ENCODE measurements at places on chromosomes 2 and 18. TPM values are rescaled to one million over a fixed set of nuclear protein-coding genes. Genes with fewer than 3 reads are reported as not detected.
A peak's percentile ranks its signal among the peaks of the same experiment; 100 is the strongest.

- H3K27ac ChIP-seq: no peak overlapping the region
- no peaks in the 10 kb centered on the region for H3K36me3 ChIP-seq
- peaks cover 4% of the 10 kb centered on the region for H3K4me1 ChIP-seq
- H3K4me3 ChIP-seq: no peak overlapping the region
Measured at GRCh38 chr2:8006626-8007025, 675.2 kb upstream of the ID2 start.

GRCh38 chr2:7906431-7906830 lies 775.4 kb upstream of the ID2 start:
- H3K27ac ChIP-seq: no peak overlapping the region
- no peaks in the 10 kb centered on the region for H3K36me3 ChIP-seq
- H3K4me3 ChIP-seq: no peak overlapping the region
- DNase-seq: no peak
- no peaks in the 10 kb centered on the region for H3K4me1 ChIP-seq

CROCC2 gene
- not detected for total RNA-seq

GAL3ST2 gene
- 0.65 TPM for total RNA-seq

- no peak overlapping the region for H3K4me3 ChIP-seq
- H3K27ac ChIP-seq: no peak overlapping the region
- no peaks in the 10 kb centered on the region for H3K36me3 ChIP-seq
Measured at GRCh38 chr2:38113051-38113450, 37.1 kb upstream of the CYP1B1 start.

- H3K27me3 ChIP-seq: peaks cover 13% of the 10 kb centered on the region
- DNase-seq: no peak
- H3K27ac ChIP-seq: no peak overlapping the region
- H3K4me1 ChIP-seq: peaks cover 13% of the 10 kb centered on the region
Measured at GRCh38 chr2:74552914-74553811, 579 bp downstream of the LOXL3 start.

AKAIN1 gene
- total RNA-seq: not detected

DNA sequence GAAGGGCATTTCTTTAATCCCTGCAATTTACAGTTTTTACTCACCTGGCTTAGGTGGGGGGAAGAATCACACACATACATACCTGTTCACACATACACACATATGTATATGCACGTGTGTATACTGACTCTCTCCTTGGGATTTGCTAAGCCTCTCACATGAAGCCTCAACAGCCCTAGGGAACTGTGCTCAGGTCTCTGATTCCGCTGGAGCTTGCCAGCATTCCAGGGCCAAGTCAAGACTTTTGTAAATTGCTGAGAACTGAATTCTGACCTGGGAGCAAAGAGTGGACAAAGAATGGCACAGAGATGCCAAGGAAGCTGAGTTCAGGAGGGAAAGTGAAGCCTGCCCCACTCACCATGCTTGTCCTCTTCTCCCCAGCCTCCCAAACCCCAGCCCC lies 177.3 kb downstream of the TMEM247 start:
- H3K27me3 ChIP-seq: peaks cover 4% of the 10 kb centered on the region
- no peak overlapping the region for H3K4me3 ChIP-seq
- no peak for DNase-seq
- H3K4me1 ChIP-seq: no peaks in the 10 kb centered on the region
- no peaks in the 10 kb centered on the region for H3K36me3 ChIP-seq

- H3K4me3 ChIP-seq: no peak overlapping the region
- DNase-seq: no peak
- peaks cover 50% of the 10 kb centered on the region for H3K36me3 ChIP-seq
- no peaks in the 10 kb centered on the region for H3K27me3 ChIP-seq
- H3K27ac ChIP-seq: no peak overlapping the region
Measured at GRCh38 chr2:232794981-232795380, 18.6 kb upstream of the KCNJ13 start.

SIGLEC15 gene
- total RNA-seq: not detected

KCNG3 gene
- total RNA-seq: not detected

GRCh38 chr18:70068981-70069380 lies 121.3 kb upstream of the CD226 start:
- no peak overlapping the region for H3K4me3 ChIP-seq
- no peaks in the 10 kb centered on the region for H3K27me3 ChIP-seq

DNA sequence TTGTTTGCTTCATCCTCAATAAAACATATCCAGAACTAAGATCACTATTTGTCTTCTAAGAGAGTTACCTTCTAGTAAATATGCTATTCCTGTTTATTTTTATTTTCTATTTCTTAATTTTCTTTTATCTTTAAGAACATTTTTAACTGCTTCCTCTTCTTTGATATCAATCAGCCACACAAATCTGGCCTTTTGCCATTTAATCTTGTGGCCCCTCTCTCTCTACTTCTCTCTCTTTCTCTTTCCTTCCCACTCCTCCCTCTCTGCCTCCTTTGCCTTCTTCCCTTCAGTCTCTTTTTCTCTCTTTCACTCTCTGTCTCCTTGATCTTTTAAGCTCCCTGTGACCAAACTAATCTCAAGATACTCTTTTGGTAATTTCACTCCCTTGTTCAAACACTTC lies 108.4 kb downstream of the GRB14 start:
- no peaks in the 10 kb centered on the region for H3K27me3 ChIP-seq
- no peaks in the 10 kb centered on the region for H3K4me1 ChIP-seq
- no peak overlapping the region for H3K27ac ChIP-seq
- DNase-seq: no peak
- H3K36me3 ChIP-seq: no peaks in the 10 kb centered on the region
- H3K4me3 ChIP-seq: no peak overlapping the region

GRCh38 chr2:199979832-199980628 lies 24.6 kb downstream of the MAIP1 start:
- H3K4me1 ChIP-seq: peaks cover 23% of the 10 kb centered on the region
- H3K27me3 ChIP-seq: no peaks in the 10 kb centered on the region
- no peak overlapping the region for H3K4me3 ChIP-seq
- no peak overlapping the region for H3K27ac ChIP-seq
- DNase-seq: peak; percentile 88

DNA sequence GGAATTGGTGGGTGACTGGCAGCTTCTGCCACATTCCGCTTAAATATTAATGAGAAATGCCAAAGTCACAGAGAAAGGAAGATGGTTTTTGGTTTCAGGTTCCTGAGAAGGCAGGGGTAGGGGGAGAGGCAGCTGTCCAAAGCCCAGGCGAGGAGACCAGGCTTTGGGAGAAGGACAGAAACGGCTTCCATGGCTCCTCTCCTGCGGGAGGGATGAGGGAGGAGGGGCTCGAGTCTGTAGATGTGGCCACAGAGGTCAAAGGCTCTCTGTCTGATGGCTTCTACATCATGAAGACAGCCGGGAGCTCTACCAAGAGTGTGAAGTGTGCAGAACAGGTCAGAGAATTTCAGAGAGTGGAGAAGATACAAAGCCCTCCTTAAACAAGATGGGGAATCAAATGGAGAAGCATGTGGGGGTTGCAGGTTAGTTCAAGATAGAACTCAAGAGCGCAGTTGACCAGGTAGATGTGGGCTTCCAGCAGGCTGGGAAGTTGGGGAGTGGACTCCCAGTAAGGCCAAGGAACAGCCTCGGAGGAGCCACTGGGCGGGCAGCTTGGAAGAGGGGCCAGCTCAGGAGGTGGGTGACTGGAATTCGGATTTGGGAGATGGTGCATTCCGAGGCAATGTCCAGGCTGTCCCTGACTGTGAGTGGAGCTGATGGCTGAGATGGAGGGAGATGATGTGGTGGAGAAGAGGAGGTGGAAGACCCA lies 23.8 kb upstream of the HPCAL1 start:
- no peak overlapping the region for H3K4me3 ChIP-seq
- H3K36me3 ChIP-seq: no peaks in the 10 kb centered on the region
- no peak overlapping the region for H3K27ac ChIP-seq
- H3K4me1 ChIP-seq: peaks cover 22% of the 10 kb centered on the region

TUBA4B gene
- total RNA-seq: not detected

MFSD2B gene
- total RNA-seq: not detected

- peaks cover 5% of the 10 kb centered on the region for H3K27me3 ChIP-seq
- H3K4me3 ChIP-seq: no peak overlapping the region
- H3K4me1 ChIP-seq: peaks cover 43% of the 10 kb centered on the region
- H3K27ac ChIP-seq: no peak overlapping the region
- peak; percentile 32 for DNase-seq
- H3K36me3 ChIP-seq: no peaks in the 10 kb centered on the region
Measured at GRCh38 chr2:37892436-37893114, 32.5 kb upstream of the RMDN2 start.

FAM110C gene
- total RNA-seq: 3.1 TPM

DNA sequence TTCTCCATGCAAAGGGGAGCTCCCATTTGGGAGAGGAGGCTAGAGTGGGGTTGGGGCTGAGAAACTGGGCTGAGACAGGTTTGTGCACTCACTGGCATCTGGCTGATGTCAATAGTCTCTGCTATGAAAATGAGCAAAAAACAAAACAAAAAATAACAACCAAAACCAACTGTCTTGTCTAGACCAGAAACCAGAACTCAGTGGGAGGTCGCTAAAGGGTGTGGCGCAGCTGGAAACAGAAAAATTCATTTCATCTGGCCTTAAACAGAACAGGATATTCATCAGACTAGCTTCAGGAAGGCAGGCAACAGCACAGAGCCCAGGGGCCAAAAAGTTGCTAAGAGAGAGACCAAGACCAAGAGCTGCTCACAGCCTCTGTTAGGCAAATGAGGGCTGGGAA lies 126.1 kb downstream of the THNSL2 start:
- H3K27ac ChIP-seq: no peak overlapping the region
- no peaks in the 10 kb centered on the region for H3K36me3 ChIP-seq
- peaks cover 6% of the 10 kb centered on the region for H3K27me3 ChIP-seq
- H3K4me3 ChIP-seq: no peak overlapping the region

- peak overlapping the region; percentile 98 for H3K4me3 ChIP-seq
- DNase-seq: peak; percentile 79
- H3K27me3 ChIP-seq: no peaks in the 10 kb centered on the region
- H3K27ac ChIP-seq: peak overlapping the region; percentile 99
Measured at GRCh38 chr2:237696461-237696860, 69.1 kb downstream of the LRRFIP1 start.

- no peaks in the 10 kb centered on the region for H3K36me3 ChIP-seq
- H3K27ac ChIP-seq: no peak overlapping the region
- H3K4me1 ChIP-seq: no peaks in the 10 kb centered on the region
- no peak overlapping the region for H3K4me3 ChIP-seq
Measured at GRCh38 chr2:212098966-212099365, 439.6 kb downstream of the ERBB4 start.
